Stromal cell of bone marrow (primary cell): ENCODE measurements at places on chromosomes 5 and 9.
A peak's percentile ranks its signal among the peaks of the same experiment; 100 is the strongest.

DNA sequence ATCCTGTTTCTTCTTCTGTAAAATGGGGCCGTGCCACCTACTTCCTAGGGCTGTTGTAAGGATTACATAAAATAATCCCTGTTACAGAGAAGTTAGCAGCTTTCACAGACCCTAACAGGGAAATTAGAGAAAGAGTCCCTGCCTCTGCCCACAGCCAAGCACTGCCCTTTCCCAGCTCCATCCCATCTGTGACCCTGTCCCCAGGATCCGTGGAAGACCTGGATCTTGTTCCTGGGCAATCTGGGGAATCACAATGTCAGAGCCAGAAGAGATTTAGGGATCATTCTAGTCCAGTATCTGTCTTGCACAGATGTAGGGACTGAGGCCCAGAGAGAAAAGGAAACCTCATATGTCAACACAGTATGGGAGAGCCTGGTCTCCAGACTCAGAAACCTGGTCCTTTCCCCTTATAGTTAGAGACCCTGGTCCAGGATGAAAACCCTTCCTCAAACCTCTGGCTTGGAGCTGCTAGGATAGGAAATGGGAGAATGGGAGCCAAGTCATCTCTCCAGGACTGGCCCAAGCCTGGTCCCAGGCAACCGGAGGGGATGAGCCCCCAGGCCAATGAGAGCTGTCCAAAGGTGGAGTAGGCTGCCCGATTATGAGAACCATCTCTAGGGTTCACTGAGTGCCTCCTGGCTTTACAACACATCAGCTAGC lies 12.5 kb downstream of the LHX6 start:
- DNase-seq: no peak

GRCh38 chr5:6394429-6395101 lies 16.2 kb upstream of the MED10 start:
- no peak for DNase-seq

DNA sequence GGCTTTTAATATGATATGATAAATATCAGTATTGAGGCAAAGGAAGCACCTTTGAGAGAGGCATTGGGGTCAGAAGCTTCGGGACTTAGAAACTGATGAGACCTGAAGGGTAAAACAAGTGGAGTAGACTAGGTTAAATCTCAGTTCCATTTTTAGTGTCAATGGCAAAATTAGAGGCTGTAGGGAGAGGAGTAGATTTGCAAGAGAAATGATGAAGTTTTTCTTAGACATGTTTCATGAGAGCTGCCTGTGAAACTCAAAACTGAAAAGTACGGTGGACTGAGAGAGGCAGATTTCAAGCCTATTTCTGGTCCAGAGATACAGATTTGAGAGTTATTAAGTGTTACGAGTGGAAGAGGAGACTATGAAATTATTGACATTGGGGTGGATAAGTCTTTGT lies 278.5 kb downstream of the TAF11L14 start:
- no peak for DNase-seq

GRCh38 chr5:116137544-116138378 lies 52.9 kb downstream of the COMMD10 start:
- DNase-seq: peak; percentile 33

GRCh38 chr9:37447111-37447510 lies 18.1 kb downstream of the ZBTB5 start:
- DNase-seq: no peak

DNA sequence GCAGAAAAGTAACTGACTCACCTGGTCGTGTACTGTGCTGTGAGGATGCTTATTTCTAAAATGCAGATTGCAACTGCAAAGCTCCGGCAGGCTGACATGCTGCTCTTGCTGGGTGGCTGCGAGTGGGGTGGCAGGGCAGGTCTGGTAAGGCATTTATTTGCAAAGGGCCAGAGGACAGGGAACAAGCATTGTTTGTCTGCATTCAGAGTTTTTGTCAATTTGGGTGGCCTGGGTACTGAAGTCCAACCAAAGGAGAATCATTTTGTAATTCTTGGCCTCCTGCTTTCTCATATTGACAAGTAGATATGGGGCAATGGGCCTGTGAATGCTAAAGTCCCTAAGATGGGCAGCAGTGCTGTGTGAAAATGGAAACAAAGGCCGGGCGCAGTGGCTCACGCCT lies at the start of gene C9:
TSS of gene C9 (minus strand) at position 129 of the 400 bp plus-strand sequence. CDS start at position 98, 31 bp downstream.
- no peak for DNase-seq

- no peak for DNase-seq
These were observed 50.9 kb upstream of the HSPB3 start for GRCh38 chr5:54404568-54404967.

GRCh38 chr5:179141867-179142266 lies 81.7 kb downstream of the ZNF354C start:
- DNase-seq: no peak

DNA sequence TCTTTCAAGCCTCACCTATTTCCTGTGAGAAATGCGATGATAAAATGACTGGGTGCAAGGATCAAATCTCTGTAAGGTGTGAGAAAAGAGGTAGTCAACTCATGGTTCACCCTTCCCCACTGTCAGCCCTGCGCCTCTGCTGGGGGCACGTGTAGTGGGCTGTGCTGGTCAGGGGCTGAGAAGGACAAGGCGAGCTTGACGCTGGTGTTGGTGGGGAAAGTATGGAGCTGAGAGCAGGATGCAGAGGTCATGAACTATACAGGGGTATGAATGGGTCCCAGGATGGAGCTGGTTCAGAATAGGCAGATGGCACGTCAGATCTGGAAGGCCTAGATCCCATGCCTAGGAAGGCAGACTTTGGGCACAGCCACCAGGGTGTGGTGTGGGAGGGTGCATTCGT lies 20.6 kb downstream of the PITX1 start:
- DNase-seq: no peak

DNA sequence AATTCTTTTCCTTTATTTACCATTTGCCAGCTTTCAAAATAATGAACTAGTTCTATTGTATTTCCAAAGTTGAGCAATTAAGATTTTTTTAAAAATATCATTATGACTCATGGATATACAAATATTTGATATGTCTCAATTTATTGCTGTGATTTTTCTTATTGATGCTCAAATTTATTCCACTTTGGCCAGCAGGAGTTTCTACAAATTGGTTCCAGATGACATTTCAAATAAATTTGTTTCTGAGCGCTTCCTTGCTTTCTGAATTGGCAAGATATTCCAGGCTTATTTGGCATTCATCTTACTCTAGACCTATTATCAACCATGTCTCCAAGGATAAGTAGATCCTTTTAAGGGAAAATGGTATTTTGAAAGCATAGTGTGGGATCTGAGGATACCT lies 58.5 kb upstream of the TJP2 start:
- DNase-seq: peak; percentile 59

- no peak for DNase-seq
These were observed 103.3 kb downstream of the SVEP1 start for GRCh38 chr9:110476251-110476650.

DNA sequence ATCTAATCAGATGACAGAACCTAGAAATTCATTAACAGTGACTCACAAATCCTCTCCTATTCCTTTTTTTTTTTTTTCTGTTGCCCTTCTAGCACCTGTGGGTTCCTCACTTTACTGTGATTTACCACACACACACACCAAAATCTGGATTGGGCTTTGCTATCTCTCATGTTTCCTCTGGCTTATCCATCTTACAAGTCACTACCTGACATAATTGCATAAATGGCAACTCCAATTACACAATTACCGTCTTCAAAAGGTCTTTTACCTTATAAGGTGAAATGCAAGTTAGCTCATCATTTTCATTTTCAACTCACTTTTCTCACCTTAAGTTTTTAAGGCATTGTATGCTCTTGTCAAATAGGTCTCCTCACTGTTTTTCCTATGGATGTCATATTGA lies 426.3 kb upstream of the MEF2C start:
- no peak for DNase-seq

- DNase-seq: no peak
These were observed 281.9 kb upstream of the PUM3 start for GRCh38 chr9:3125602-3126405.

DNA sequence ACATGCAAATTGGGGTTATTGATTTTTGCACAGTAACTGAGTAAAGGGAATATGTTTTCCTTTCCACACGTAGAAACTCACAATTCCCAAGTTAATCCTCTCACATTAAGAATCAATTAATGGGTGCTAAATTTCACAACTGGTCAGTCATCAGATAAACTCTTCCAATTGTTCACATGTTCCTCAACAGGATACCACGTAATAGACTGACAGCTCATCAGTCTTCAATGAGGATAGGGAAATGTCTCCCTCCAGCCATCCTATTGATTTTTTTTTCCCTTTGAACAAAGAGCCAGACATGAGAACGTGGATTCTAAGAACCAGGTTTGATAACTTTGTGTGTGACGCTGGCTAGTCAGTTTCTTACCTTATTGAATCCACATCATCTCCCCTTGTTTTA lies 768 bp upstream of the CER1 start:
- DNase-seq: no peak

- DNase-seq: no peak
These were observed 735.3 kb upstream of the ZNF608 start for GRCh38 chr5:125481506-125482465.

- no peak for DNase-seq
These were observed 52.0 kb downstream of the ITGA2 start for GRCh38 chr5:53041071-53041692.

- no peak for DNase-seq
These were observed 139.3 kb upstream of the COL5A1 start for GRCh38 chr9:134502266-134502791.

- DNase-seq: no peak
These were observed 17.7 kb upstream of the UBAC1 start for GRCh38 chr9:135978642-135979546.

- DNase-seq: no peak
These were observed 44.0 kb upstream of the IRX4 start for GRCh38 chr5:1926471-1927341.

- DNase-seq: no peak
These were observed 596.0 kb downstream of the SEMA5A start for GRCh38 chr5:8949908-8950307.

DNA sequence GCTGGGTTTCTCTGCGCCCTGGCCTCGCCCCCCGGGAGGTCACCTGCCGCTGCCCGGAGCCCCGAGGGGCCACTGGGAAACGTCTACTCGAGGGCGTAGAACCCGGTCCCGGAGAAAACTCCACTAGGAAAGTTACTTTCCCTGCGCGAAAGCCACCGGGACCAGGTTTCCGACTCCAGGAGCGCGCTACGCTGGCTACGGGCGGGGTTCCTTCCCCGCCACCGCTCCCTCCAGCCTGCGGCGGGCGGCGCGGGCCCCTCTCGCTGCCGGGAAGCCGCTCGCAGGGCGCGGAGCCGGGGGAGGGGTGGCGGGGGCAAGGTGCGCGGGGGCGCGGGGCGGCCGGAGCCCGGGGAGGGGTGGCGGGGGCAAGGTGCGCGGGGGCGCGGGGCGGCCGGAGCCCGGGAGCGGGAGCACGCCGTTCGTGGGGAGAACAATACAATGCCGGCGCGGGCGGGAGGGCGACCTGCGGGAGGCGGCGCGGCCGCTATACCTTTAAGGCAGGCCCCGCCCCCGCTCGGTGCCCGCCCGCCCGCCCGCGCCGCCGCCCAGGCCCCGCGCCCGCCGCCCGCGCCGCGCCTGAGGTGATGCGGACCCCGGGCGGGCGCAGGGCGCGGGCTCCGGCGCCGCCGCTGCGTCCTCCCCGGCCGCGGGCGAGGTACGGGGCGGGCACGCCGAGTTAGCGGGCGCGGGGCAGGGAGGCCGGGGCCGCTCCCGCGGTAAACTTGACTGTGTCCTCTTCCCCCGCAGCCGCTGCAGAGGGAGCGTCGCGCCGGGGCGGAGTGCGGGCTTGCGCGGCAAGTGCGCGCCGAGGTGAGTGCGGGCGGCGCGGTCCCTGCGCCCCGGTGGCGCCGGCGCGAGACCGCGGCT lies 278.1 kb downstream of the AOPEP start:
- no peak for DNase-seq

DNA sequence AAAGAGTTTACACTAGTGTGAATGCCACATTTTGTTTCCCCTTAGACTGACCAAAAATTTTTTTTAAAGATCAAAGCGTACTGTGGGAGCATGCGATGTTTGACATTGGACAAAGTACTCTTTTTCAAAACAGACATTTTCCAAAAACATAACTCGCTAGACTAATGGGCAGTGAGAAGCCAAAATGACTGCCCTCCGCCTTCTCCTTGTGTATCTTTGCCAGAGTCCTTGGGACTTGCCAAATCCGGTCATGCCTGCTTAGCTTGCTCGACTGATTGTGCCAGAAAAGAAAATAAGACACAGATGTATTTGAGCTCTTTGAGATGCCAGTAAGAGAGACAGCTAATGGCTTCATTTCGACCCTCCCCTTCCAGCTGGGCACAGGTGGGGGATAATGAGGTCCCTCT lies 157.5 kb downstream of the MAPKAP1 start:
- peak; percentile 81 for DNase-seq

GRCh38 chr5:1351156-1351555 lies 6.3 kb upstream of the CLPTM1L start:
- no peak for DNase-seq

GRCh38 chr9:133612816-133613215 lies 3.6 kb upstream of the FAM163B start:
- no peak for DNase-seq

DNA sequence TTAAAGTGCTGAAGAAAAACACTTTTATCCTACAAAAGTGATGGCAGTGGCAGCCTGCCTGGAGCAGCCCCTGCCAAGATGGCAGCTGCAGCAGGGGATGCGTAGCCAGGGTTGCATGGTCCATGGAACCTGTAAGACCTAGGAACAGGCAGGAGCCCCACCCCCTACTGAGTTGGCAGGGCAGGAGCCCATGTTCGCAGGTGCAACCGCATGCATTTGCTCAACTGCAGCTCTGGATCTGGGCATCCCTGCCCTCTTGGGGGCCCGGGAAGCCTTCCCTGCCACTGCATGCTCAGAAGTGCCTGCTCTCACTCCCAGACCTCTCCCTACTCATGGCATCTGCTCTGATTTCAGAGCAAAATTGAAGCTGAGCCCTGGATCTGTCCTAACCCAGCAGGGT lies 779.6 kb downstream of the CDH18 start:
- DNase-seq: no peak

- DNase-seq: no peak
These were observed 439.0 kb downstream of the EBF1 start for GRCh38 chr5:158660726-158661125.

DNA sequence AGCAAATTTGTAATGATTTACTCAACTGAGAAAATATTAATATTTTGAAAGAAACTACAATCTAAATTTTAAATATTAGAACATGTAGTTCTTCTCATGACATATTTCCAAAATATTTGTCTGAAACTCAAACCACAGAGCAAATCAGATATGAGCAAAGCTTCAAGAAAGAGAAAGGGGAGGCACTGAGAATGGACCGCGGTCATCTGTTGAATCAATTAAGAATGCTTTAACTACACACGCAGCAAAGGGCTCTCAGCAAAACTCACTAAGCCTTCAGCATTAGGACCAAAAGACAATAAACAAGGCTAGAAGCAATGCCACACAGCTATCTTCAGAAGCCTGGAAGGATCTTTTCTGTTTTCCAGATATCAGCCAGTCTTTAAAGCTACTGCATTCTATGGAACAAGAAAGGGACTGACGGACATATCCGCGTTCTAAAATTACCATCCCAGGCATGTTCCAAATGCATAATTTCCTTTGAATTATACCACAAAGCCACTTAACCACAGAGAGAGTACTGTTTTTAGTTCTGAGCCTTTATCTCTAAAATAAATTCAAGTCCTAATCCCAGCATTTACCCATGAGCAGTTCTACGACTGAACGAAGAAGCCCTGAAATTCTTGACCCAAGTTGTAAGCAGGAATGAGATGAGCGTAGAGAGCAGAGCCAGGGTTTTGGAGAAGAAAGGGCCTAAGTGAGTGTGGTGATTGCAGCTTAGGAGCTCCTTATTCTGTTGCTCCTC lies 513.5 kb downstream of the AGTPBP1 start:
- no peak for DNase-seq

GRCh38 chr9:32787816-32788215 lies 4.5 kb downstream of the TMEM215 start:
- DNase-seq: no peak
